Naive thymus-derived CD4-positive, alpha-beta T cell (primary cell): ENCODE measurements at places on chromosomes 3 and 15.

- no peaks in the 10 kb centered on the region for H3K4me1 ChIP-seq
- no peak for DNase-seq
- no peaks in the 10 kb centered on the region for H3K27me3 ChIP-seq
- H3K27ac ChIP-seq, result no peak overlapping the region
These were observed 58.9 kb downstream of the LRRFIP2 start for GRCh38 chr3:37115446-37115845.

DNA sequence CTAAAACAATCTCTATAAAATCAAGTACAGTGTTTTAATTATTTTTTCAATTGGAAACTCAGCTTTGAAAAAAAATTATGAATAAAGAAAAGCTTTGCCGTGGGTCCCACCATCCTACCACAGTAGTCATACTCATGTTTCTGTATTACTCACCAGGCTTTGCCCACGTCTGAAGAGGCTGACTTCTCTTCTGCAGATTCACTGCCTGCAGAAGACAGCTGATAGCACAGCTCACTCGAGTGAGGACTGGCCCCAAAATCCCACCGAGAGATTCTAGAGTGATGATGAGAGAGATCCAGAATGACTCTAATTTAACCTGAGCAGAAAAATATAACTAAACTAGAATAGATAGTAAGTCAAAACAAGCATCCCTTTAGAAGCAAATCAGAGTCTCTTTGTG is 11.9 kb downstream of the C2CD4B start:
- H3K36me3 ChIP-seq, result no peaks in the 10 kb centered on the region
- no peak overlapping the region for H3K4me3 ChIP-seq
- DNase-seq, result no peak
- no peak overlapping the region for H3K27ac ChIP-seq
- H3K27me3 ChIP-seq, result peaks cover 3% of the 10 kb centered on the region
- no peaks in the 10 kb centered on the region for H3K4me1 ChIP-seq

DNA sequence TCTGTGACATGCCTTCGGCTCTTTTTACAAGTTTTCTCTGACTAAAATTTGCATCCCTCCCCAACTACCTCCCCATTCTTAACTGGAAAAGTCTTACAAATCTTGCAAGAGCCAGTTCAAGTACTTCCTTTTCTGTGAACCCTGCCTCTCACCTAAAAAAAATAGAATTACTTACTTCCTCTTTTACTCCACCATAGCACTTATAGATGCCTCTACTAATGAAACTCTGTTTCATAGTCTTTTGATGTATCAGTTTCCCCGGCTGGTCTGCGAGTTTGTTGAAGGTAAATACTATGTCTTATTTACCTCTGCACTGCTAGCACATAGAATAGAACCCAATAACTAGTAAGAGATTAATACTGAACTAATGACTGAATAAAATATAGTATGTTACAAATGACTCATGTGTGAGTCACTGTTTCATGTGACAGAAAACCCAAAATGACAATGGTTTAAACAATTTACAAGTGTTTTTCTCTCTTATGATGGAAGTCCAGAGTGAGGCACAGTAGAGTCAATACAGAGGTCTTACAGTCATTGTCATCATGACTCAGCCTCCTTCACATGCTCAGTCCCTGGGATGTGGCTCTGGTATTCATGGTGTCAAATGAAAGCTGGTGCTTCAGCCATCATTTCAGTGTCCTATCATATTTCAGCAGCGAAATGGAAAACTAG is 393.5 kb downstream of the RSL24D1 start:
- H3K36me3 ChIP-seq, result no peaks in the 10 kb centered on the region
- no peak overlapping the region for H3K27ac ChIP-seq
- H3K4me3 ChIP-seq, result no peak overlapping the region
- no peaks in the 10 kb centered on the region for H3K27me3 ChIP-seq
- DNase-seq, result no peak
- no peaks in the 10 kb centered on the region for H3K4me1 ChIP-seq

GRCh38 chr15:35064576-35065190 is 20.4 kb downstream of the NANOGP8 start:
- no peak for DNase-seq
- no peak overlapping the region for H3K27ac ChIP-seq
- H3K4me1 ChIP-seq, result no peaks in the 10 kb centered on the region
- H3K36me3 ChIP-seq, result no peaks in the 10 kb centered on the region
- no peak overlapping the region for H3K4me3 ChIP-seq
- H3K27me3 ChIP-seq, result no peaks in the 10 kb centered on the region

DNA sequence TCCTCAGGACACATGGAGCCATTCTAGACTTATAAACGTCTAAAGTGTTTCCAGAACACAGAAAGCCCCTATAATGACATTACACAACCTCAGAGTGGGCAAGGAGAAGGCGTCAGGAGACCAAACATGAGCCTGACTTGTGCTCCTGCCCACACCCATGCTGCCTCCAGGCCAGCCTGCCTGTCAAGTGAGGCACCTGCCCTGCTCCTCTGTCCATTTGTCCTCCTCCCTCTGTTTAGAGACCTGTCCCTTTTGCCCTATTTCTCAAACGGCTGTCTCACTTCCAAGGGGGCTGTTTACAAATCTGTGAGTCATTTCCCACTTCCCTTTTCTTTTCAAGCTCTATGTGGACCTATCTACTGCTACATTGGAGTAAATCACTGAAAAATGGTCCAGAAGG is 21.0 kb downstream of the ZDHHC3 start:
- DNase-seq, result no peak
- no peaks in the 10 kb centered on the region for H3K4me1 ChIP-seq
- H3K36me3 ChIP-seq, result peaks cover 6% of the 10 kb centered on the region
- H3K4me3 ChIP-seq, result no peak overlapping the region
- H3K27ac ChIP-seq, result no peak overlapping the region
- no peaks in the 10 kb centered on the region for H3K27me3 ChIP-seq

- no peak overlapping the region for H3K4me3 ChIP-seq
- no peaks in the 10 kb centered on the region for H3K27me3 ChIP-seq
- no peaks in the 10 kb centered on the region for H3K36me3 ChIP-seq
- no peak for DNase-seq
- H3K4me1 ChIP-seq, result no peaks in the 10 kb centered on the region
- no peak overlapping the region for H3K27ac ChIP-seq
These were observed 39.4 kb downstream of the AGTR1 start for GRCh38 chr3:148737104-148737530.

GRCh38 chr3:44923632-44924456 is 49.4 kb downstream of the TGM4 start:
- H3K27me3 ChIP-seq, result no peaks in the 10 kb centered on the region
- H3K36me3 ChIP-seq, result peaks cover 60% of the 10 kb centered on the region
- H3K4me3 ChIP-seq, result no peak overlapping the region
- DNase-seq, result no peak

GRCh38 chr15:67915461-67916374 is 75.9 kb upstream of the RNU6-1 start:
- no peak for DNase-seq
- no peak overlapping the region for H3K27ac ChIP-seq
- no peaks in the 10 kb centered on the region for H3K4me1 ChIP-seq
- no peaks in the 10 kb centered on the region for H3K27me3 ChIP-seq

DNA sequence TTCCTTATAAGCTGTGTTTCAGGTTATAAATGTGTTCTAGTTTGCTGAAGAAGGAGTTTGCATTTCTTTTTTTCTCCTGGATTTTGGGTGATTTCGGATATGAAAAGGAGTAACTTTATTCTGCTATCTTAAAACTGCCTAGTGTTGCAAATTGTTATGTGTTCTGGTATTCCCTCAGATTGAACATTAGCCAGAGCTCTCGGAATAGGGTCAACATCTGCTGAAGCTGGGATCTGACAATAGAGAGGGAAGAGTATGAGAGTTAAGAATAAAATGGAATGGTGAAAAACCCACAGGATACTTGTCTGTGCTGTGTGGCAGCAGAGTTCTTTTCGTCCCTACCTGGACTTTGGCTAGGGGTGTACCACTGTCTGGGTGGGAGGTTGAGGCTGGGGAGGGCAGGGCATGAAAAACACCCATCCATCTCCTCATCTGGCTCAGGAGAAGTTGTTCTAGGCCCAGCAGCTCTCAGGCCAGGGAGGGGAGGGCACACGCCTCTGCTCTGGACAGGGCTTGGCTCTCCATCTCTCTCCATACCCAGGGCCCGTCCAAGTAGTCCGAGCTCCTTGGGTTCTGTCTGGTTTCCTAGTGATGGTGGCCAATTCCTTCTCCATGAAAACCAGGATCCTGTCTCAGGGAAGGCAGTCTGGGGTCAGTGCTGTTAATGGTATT is 13.2 kb downstream of the SPSB4 start:
- H3K27ac ChIP-seq, result no peak overlapping the region
- H3K27me3 ChIP-seq, result no peaks in the 10 kb centered on the region
- DNase-seq, result no peak
- no peaks in the 10 kb centered on the region for H3K4me1 ChIP-seq

GRCh38 chr15:32802286-32802936 is 84.6 kb downstream of the GREM1 start:
- H3K27me3 ChIP-seq, result no peaks in the 10 kb centered on the region
- DNase-seq, result no peak
- H3K4me3 ChIP-seq, result no peak overlapping the region
- H3K27ac ChIP-seq, result no peak overlapping the region

DNA sequence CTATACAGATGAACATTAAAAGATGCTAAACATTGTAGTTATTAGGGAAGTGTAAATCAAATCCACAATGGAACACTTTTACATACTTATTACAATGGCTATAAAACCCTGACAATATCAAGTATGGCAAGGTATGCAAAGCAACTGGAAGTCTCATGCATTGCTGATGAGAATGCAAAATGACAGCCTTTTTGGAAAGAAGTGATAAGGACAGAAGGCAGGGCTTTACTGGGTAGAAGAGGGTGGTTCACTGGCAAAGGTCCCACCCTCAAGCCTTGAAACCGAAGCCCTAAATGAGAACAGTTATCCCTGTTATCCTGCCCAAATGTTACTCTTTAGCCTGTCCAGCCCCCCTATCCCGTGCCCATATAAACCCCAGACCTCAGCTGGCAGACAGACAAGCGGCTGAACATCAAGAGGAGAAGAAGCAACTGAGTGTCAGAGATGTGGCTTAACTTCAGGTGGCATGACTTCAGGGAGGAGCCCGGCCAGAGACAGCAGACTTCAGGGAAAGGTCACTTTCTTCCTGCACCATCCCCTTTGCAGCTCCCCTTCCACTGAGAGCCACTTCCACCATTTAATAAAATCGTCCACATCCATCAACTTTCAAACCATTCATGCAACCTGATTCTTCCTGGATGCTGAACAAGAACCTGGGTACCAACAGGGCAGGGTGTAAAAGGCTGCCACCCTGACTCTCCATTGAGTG is 732 bp upstream of the GCSAM start:
- no peaks in the 10 kb centered on the region for H3K27me3 ChIP-seq
- H3K4me1 ChIP-seq, result peaks cover 34% of the 10 kb centered on the region
- no peak for DNase-seq
- no peaks in the 10 kb centered on the region for H3K36me3 ChIP-seq

DNA sequence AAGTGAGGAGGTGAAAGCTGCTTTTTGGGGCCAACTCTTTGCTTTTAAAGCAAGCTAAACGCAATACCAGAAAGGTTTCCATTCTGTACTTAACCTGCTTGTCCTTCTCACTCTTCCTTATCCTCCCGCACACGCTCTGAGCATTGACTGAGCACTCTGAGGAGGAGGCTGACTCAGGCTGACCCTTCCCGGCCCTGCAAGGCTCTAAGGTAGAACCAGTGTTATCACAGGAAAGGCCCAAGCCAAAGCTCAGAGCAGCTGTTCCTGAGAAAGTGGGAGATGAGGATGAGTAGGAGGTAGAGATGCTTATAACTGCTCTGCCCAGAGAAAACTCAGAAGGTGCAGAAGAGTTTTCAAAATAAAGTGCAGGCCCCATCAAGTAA is 2.3 kb downstream of the B3GNT5 start:
- no peak overlapping the region for H3K27ac ChIP-seq
- DNase-seq, result no peak
- no peak overlapping the region for H3K4me3 ChIP-seq
- H3K4me1 ChIP-seq, result peaks cover 3% of the 10 kb centered on the region

DNA sequence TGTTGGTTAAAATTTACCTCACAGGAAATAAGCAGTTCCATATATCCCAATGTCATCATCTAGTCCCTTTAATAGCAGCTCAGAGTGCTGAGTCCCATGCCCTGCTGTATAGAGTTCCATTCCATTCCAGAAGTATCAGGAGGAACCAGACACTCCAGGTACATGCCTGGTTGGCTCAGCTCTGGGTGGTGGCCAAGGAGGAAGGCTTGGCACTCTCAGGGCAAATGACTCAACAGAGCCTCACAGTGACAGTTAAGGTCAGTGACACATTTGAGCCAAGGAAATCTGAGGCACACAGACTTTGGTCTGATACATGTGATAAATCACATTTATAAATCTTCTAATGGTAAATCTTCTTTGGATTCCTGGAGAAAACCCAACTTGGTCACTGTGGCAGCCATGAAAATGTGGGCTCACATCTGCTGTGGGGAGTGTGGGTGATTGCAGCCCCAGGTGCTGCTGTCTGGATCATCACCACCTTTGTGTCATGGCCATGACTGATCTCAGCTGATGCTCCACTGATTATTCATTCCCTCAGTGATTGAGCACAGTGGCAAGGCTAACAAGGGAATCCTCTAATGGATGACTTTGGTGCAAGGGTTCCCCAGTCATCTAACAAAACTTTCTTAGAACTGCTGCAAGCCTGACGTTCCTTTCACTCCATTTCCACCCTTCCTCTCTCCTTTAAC is 9.3 kb downstream of the HHLA2 start:
- no peak overlapping the region for H3K4me3 ChIP-seq
- H3K27ac ChIP-seq, result no peak overlapping the region
- no peak for DNase-seq
- no peaks in the 10 kb centered on the region for H3K36me3 ChIP-seq

DNA sequence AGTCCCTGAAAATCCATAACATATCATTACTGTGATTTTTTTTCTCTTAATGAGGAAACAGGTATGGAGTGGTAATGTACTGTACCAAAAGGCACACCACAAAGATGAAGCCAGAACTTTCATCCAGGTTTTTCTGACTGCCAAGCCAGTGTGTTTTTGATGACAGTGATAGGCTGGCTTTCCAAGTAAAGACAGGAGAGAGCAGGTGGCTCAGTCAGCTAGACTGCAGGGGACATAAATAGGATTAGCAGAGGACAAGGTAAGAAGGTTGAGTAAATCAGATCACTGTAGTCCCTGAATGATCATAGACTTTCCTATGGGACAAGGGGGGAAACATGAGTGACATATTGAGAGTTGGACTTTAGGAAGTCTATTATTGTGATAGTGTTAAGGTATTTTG is 127.9 kb downstream of the GADL1 start:
- H3K27me3 ChIP-seq, result no peaks in the 10 kb centered on the region
- no peaks in the 10 kb centered on the region for H3K36me3 ChIP-seq
- no peak overlapping the region for H3K4me3 ChIP-seq
- no peak for DNase-seq
- no peak overlapping the region for H3K27ac ChIP-seq
- H3K4me1 ChIP-seq, result no peaks in the 10 kb centered on the region

GRCh38 chr3:27613846-27614500 is 108.2 kb downstream of the EOMES start:
- H3K27ac ChIP-seq, result no peak overlapping the region
- no peaks in the 10 kb centered on the region for H3K36me3 ChIP-seq
- H3K27me3 ChIP-seq, result no peaks in the 10 kb centered on the region
- H3K4me1 ChIP-seq, result no peaks in the 10 kb centered on the region

DNA sequence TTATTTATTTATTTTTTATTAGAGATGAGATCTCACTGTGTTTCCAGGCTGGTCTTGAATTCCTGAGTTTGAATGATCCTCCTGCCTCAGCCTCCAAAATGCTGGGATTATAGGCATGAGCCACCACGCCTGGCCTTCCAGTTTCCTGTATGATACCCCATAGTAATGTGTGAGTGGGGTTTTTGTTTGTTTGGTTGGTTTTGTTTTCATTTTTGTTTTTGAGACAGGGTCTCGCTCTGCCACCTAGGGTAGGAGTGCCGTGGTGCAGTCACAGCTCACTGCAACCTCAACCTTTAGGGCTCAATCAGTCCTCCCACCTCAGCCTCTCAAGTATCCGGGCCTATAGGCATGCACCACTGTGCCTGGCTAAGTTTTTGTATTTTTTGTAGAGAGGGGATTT is 30.9 kb downstream of the GOLM2 start:
- H3K4me1 ChIP-seq, result no peaks in the 10 kb centered on the region
- H3K27me3 ChIP-seq, result no peaks in the 10 kb centered on the region
- no peak overlapping the region for H3K4me3 ChIP-seq
- no peak overlapping the region for H3K27ac ChIP-seq
